ENCODE measurements at places on chromosomes 3 and 15. TPM values are rescaled to one million over a fixed set of nuclear protein-coding genes. Genes with fewer than 3 reads are reported as not detected.

- no peak for DNase-seq
Measured at GRCh38 chr3:31804251-31805051, 176.6 kb downstream of the OSBPL10 start.

DNA sequence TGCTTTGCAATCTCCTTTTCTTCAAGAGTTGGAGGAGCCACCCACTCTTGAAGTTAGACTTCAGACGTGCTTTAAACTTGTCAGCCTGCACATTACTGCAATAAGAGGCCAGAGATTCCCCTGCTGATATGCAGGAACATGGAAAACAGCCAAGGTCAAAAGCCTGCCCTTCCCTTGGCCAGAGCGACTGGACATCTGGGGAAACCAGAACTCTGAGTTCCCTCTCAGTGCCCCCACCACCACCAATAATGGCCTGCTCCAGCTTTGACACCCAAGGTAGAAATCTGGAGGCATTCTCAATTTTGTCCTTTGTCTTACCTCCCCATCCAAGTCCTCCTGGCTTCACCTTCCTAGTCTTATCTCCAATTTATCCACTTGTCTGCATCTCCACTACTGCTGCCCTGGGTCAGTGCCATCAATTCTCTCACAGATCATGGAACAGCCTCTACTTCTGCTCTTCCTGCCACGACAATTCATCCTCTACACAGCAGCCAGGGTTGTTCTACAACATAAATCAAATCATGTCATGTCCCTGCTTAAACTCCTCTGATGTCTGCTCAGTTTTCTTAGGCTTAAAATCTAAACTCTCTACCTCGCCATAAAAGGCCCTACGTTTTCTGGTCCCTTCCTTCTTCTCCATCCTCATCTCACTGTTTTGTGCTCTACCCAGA, 191.6 kb upstream of the WNT5A start:
- no peak for DNase-seq

GRCh38 chr15:75397494-75397893, 29.1 kb upstream of the MAN2C1 start:
- no peak for DNase-seq

DNA sequence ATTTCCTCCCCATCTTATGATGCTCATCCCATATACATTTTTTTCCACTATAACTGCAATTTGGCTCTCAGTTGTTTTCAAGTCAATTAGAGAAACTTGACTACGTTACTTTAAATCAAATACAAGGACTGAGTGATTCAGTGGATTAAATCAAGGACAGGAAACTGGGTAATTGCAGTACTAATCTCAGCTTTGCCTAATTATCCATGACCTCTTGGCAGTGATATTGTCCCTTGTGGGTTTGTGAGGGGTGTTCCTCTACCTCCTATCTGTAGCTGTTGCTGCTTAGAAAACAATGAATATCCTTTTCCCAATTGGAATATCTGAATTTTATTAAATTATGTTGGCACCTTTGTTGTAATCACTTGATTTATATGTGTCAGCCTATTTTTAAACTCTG, 79.4 kb downstream of the ZPLD1 start:
- DNase-seq, result no peak

- no peak for DNase-seq
Measured at GRCh38 chr3:188198760-188199327, 44.9 kb downstream of the LPP start.

GRCh38 chr15:81484086-81484955, 110.3 kb upstream of the TMC3 start:
- no peak for DNase-seq

GRCh38 chr3:31253782-31254181, 278.9 kb upstream of the STT3B start:
- no peak for DNase-seq

DNA sequence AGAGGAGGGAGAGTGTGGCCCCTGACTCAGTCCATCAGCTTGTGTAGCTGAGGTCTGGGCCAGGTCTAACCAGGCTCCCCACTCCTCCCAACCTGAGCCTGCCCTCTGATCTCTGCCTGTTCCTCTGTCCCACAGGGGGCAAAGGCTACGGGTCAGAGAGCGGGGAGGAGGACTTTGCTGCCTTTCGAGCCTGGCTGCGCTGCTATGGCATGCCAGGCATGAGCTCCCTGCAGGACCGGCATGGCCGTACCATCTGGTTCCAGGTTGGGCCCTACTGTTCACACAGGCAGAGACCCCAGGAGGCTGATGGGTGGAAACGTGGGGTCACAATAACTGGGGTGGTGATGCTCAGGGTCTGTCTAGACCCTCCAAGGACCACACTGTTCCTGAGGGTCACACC, 6.8 kb downstream of the NEIL1 start:
- DNase-seq, result no peak

- no peak for DNase-seq
Measured at GRCh38 chr3:144114767-144115166, 143.1 kb downstream of the DIPK2A start.

- no peak for DNase-seq
Measured at GRCh38 chr15:67067930-67068551, 2.6 kb downstream of the SMAD3 start.

GPR27 gene
- 8.3 TPM for total RNA-seq

SI gene
- total RNA-seq, result not detected

ATP10A gene
- 0.94 TPM for total RNA-seq

SRGAP3 gene
- total RNA-seq, result 10.1 TPM

CHRD gene
- total RNA-seq, result 7.0 TPM

MESP2 gene
- 0.19 TPM for total RNA-seq

Measured in cardiac septum (tissue), 1 donor.